ENCODE measurements at places on chromosomes 1 and 21. TPM values are rescaled to one million over a fixed set of nuclear protein-coding genes. Genes with fewer than 3 reads are reported as not detected.
A peak's percentile ranks its signal among the peaks of the same experiment; 100 is the strongest.

GRCh38 chr1:8249838-8250237, 68.1 kb upstream of the SLC45A1 start:
- no peak for DNase-seq

DNA sequence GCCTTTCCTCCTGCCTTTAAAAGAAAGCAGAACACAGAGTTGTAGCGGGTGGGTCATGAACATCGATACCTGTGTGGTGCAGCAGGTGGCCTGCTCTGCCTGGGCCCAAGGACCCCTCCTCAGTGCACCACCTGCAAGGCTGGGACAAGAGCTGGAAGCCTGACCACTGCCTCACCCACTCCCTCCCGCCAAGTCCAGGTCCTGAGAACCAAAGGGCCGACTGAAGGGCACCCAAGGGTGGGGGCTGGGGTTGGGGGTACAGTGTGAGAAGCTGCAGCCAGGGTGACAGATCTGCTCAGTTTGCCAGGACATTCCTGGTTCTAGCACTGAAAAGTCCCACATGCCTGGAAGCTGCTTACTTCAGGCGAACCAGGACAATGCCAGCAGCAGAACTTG, 36.1 kb downstream of the NTPCR start:
- DNase-seq, result no peak

GRCh38 chr1:21909286-21909759, 27.8 kb downstream of the HSPG2 start:
- peak; percentile 46 for DNase-seq

DNA sequence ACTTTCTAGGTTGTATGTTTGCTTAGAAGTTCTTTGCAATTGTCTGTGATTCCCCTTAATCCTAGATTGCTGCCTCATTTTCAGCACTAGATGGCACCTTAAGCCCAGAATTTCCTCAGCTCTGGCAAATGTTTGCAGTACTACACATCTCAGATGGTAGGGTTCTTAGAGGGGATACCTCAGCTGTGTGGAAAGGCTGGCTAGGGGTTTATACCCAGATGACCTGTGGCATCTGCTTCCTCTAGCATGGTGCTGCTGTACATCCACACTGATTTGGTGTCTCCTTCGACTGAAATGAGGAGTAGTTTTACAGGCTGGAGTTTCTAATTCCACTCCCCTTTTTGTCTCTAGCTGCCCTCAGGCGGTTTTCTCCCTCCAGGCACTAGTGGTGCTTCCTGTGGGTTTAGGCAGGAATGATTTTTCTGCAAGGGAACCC, 23.5 kb downstream of the ASB17 start:
- DNase-seq, result no peak

DNA sequence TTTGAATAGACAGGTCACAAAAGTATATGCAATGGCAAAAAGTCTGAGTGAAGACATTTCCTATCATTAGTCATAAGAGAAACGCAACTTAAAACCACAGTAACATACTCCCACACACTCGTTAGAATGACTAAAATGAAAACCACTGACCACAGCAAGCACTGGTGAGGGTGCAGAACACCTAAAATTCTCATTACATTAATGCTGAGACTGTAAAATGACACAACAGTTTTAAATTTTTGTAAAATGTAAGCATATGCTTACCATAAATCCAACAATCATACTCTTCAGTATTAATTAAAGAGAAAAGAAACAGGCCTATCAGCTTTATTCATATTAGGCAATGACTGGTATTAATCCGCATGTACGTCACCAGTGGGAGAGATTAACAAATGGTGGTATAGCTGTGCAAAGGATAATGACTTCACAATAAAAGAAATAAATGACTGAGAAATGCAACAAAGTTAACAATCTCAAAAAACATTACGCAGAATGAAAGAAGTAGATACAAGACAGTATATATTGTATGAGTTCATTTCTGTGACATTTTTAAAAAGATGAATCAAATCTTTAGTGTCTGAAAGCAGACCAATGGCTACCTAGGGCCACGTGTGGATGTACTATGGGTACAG, 253.5 kb downstream of the AKT3 start:
- no peak for DNase-seq

- DNase-seq, result no peak
Measured at GRCh38 chr1:29973406-29973805, 737.1 kb downstream of the PTPRU start.

DNA sequence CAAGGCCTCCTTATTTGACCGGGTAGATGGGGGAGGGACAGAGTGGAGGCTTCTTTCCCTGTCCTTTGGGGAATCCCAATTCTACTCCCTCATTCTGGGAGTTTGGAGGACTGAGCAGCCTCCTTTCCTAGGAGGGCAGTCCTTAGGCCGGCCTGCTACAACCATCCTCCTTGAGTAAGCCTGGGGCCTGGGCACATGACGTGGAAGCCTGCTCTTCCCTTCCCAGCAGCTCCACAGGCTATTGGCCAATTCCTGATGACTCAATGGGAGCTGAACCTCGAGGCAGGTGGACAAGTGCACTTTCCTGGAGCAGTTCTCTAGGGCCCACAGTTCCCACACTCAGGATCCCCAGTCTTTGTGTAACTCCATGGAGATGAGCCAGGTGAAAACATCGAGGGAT, 3.1 kb downstream of the KCNA10 start:
- no peak for DNase-seq

GRCh38 chr1:41608211-41608610, 123.7 kb upstream of the EDN2 start:
- no peak for DNase-seq

GRCh38 chr1:193565971-193566577, 379.7 kb upstream of the B3GALT2 start:
- no peak for DNase-seq

DNA sequence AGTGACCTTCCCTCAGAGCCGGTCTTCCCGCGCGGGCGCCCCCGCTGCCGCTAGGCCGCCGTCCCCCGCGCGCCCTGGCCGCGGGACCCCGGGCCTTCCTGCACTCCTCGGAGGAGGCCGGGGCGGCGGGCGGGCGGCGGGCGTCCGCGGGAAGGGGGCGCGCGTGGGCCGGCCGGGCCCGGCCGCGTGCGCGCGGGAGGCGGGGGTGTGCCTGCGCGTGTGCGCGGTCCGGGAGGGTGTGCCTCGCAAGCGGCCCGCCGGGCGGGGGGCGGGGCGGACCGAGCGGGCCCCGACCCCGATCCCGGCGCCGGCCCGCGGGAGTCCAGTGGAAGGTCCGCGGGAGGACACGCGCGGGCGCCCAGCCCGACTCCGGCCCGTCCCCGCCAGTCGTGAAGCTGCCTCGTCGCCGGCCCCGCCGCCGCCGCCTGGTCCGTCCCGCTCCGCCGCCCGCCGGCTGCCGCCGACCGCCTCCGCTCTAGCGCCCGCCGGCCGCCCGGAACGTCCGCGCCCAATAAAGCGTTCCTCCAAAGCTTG, 438 bp downstream of the MRPS6 start:
- peak; percentile 89 for DNase-seq

- no peak for DNase-seq
Measured at GRCh38 chr1:45393718-45394302, 53.6 kb upstream of the MUTYH start.

Gene HCRTR1
- total RNA-seq, result not detected

Gene LYPD8
- 1.0 TPM for total RNA-seq

Gene OLFML3
- 0.13 TPM for total RNA-seq

Gene VANGL2
- 3.4 TPM for total RNA-seq

Gene RSPH1
- not detected for total RNA-seq

Gene KCNE2
- total RNA-seq, result not detected
